ENCODE measurements at places on chromosomes 2 and 18.

GRCh38 chr2:100235098-100235497 lies 87.2 kb downstream of the LONRF2 start:
- DNase-seq, result no peak

GRCh38 chr2:29532436-29532835 lies 388.9 kb downstream of the ALK start:
- no peak for DNase-seq

DNA sequence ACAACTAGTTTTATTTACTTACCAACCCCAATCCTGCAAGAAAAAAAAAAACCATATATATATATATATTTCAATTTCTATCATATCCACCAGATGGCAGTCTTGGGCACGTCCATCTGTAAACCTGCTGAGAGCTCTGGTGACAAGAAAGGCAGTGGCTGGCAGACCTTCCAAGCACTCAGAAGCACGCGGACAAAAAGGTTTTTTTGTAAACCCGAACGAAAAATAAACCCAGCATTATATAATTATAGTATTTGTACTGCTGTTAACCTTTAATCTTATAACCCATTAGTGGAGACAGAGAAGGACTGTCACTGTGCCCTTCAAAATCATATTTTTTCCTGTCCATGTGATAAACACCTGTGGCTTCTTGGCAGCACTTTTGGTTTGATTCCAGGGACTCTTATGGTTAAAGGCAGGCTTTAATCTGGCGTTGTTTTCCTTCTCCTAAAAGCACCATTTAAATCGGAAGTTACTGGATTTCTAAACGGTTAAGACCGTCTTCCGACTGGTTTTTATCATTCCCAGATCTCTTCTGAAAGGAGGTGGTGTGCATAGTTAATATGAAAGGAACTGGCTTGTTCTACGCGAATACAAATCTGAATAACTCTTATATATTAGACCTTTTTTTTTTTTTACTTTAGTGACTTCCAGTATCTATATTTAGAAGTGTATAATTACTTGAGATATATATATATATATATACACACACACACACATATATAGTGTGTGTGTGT lies 31.0 kb upstream of the SLC3A1 start:
- DNase-seq, result peak; percentile 30

DNA sequence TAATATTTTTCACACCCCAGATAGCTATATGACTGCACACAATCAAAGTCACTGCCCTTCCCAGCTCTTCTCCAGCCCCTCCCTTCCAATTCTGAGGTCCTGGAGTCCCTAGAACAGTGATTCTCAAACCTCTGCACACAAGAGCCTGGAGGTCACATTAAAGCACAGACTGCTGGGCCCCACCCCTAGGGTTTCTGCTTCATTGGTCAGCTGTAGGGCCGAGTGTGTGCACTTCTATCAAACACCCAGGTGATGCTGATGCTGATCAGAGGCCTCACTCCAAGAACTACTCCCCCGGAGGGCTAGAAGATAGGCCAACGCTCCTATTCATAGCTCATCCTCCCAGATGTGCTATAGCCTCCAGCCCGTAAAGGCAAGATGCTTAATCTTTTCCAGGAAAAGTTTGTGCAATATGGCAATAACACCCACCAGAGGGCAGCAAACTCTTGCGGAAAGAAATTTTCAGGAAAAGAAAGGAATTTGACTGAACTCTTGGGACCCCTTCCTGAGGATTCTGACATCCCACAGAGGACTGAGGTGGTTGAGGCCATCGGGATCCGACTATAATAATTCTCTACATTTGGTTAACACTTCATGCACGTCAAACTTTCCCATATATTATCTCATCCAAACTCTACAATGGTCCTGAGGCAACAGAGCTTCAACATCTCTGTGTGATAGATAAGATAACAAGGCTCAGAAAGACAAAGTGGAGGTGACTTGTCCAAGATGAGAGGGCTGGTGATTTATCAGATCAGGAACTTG lies 194.2 kb upstream of the PKDCC start:
- DNase-seq, result peak; percentile 39

DNA sequence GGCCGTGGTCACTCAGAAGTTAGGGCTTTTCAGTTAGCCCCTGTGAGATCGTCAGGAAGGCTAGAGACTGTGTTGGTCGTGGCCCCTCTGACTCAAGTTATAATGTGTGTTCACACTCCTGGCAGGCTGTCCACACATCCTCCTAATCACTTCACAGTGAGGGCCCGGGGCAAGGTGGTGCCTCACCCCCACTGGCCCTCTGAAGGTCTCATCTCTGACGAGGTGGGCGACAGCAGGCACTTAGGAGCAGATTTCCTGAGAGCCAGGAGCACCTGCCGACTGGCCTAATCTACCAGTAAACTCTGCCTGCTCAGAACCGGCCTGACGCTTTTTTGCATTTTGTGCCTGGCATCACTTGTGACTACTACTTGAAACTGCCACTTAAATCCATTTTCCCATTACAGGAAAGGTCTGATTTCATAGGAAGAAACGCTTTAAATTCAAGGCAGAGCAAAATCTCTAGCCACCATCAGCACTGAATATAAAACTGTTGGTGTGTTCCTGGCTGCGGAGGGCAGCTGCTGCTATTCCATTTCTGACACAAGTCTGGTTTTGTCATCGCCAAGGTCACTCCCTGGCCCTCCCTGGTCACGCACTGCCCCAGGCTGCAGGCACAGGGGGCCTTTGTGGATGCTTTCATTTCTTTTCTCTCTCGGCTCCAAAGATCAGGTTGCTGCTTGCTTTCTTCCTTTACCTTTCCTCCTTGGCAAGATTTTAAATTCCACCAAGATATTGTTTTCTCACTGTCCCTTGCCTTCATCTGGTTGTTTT lies 48.0 kb downstream of the RAB12 start:
- no peak for DNase-seq

DNA sequence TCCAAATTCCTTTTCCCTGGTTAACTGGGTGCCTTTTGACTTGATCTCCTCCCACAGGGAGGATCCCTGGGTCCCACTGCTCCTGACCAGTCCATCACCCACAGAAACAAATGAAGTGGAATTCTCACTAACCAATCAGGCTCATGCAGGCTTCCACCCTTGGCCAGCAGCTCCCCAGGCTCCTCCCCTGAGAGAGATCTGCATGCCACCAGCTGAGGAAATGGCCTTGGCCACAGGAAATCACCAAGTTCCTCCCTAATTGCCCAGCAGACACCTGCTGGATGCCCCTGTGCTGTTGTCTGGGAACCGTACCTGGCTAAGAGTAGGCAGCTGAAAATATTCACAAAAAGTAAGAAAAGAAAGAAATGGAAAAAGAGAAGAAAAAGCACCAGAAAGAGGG lies 207.4 kb downstream of the NCK2 start:
- no peak for DNase-seq

- no peak for DNase-seq
Observed at GRCh38 chr2:182351427-182351826, 75.4 kb downstream of the PDE1A start.

DNA sequence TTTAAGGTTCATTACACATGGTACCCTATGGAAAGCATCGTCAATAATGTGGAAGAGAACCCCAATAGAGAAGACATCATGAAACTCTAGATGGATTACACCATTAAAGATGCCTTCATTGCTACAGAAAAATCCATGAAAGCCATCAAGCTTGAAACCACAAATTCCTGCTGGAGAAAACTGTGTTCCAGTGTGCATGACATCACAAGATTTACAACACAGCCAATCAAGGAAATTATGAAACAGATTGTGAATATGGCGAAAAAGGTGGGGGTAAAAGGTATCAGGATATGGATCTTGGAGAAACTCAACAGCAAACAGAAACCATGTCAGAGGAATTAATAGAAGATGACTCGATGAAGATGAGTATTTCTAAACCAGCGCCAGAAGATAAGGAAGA lies 200.0 kb downstream of the SLC4A10 start:
- no peak for DNase-seq

- no peak for DNase-seq
Observed at GRCh38 chr2:224711859-224712665, 4.1 kb downstream of the CCDC195 start.
